SJCRH30 (cell line): ENCODE measurements at places on chromosomes 12 and 14.

DNA sequence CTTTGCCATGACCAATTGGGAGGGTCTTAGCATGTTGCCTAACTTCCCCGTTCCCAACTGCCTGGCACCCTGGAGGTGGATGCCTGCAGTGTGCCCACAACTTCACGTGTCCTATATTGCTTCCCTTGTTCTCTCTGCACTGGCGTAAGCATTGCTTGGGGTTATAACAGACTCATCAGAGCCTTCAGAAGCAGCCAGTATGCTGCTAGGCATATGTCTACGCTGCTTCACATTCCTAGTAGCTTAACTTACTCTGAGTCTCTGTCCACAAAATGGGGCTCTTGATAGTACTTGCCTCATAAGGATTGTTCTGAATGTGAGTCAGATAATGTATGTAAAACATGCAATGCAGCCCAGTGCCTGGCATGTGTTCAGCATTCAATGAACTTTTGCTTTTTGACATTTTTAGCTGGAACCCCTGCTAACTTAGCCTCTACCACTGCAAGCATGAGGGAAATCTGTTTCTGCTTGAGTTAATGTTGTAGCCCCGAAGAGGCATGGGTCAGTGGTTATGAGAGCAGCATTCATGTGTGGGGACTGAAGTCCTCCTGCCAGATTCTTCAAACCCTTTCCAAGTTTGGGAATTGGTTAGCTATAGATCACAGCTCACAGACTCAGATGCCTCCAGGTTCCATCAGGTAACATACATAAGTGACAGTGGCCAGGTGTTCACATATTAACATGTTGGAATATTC lies 2.8 kb downstream of the SLC5A8 start:
- no peak for DNase-seq

GRCh38 chr14:77649326-77649725 lies 32.9 kb upstream of the SPTLC2 start:
- DNase-seq: no peak

DNA sequence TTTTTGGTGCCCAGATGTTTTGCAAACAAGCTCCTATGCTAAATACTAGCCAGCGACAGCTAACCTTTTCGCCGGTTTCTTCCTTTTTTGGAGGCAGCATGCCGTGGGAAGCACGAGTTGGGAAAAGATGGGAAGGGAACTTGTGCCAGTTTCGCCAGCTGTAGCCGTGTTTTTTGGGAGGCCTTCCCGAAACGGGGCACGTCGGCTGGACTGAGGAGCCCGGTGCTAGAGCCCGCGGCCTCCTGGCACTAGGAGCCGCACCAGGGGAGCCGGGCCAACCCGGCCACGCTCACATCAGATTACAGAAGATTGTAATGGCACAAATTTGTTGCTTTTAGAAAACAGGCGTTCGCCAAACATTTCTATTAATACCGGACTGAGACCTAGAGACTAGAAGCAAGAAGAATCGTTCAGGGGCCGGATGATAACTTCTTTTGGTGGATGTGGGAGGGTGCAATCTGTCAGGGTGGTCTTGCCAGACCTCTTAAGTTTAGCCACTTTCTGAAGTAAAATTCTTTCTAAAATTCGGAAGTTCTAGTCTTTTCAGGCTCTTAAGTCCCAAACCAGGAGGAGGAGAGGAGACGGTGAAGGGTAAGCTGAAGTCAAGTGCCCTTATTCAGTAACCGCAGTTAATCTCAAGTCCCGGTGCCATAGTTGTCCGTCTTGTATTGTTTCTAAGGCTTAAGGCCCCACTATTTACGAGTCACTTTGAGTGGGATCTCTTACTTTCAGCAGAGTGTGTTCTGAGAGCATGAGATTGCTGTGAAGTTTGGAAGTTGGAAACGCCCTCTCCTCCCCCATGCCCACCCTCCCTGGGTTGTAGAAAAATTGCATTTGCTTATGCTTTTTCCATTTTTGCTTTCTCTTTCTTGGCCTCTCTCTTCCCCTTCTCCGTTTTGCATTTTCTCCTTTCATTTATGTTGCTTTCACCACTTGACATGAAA lies 1.3 kb downstream of the RASSF3 start:
- DNase-seq: peak; percentile 42

DNA sequence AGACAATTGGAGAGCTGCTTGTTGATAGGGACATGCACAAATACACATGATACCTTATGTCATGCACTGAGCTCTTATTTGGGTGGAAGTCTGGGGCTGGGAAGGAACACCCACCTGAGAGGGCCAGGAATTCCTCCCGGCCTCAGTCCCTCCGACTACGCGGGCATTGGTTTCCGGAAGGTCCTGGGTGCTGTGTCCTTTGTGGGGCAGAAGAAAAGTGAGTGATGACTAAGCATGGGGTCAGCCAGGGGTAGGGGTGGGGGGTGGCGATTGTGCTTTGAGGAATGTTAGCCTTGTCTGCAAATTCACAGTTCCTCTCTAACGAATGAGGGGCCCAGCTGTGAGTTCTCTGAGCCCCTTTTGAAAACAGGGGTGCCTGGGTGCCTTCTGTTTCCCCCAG lies 798 bp downstream of the CELA1 start:
- no peak for DNase-seq

- no peak for DNase-seq
These were observed 4.7 kb downstream of the SYNE2 start for GRCh38 chr14:63857466-63858030.

DNA sequence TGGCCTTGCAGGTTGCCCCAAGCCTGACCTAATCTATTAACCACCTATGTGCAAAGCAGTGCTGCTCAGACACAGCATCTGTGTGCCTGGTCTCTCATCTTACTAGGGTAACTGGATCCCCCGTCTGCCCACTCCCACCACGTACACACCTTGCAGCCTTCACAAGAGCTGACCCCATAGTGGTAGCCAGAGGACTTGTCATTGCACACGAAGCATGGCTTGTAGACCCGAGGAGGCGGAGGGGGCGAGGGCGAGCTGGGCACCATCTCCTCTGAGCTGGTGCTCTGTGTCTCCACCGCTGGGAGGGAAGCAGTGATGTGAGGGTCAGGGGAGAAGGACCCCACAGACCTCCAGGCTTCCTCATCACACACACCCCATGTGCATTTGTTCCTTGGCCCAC lies 8.4 kb upstream of the ITGB7 start:
- DNase-seq: no peak

- DNase-seq: no peak
These were observed 397.9 kb upstream of the ATP2B1 start for GRCh38 chr12:90106568-90106967.

- DNase-seq: no peak
These were observed 596 bp upstream of the BICD1 start for GRCh38 chr12:32105986-32106516.
